ENCODE measurements at places on chromosomes 11 and 22.

DNA sequence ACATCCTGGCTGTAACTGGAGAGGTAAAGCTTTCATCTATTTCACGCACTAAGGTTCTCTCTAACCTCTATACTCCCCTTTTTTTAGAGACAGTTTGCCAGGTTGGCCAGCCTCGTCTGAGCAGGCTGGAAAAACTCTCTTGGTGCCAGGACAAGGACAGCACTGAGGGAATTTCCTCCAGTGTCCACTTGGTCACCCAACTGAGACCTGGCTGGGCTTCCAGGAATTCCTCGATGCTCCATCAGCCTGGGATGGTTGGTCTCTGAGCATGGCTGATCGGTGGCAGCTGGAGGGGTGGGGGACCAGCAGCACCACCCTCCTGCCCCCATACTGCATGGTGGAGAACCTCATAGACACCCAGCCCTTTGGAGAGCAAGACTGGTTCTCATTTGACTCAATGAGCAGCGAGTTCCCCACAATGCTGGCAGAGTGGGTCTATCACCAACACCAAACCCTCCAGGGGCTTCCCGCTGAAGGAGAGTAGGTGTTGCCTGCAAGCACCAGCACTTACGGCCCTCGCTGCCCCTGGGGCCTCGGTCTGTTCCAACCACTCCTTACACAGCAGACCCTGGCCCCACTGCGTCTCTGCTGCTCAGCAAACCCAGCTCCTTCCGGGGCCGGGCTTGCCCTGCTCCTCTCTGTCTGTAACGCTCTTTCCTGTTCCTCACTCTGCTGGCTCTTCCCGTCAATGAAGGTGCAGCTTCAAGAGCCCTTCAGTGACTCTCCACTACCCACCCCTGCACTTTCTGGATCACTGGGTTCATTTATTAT, 122.2 kb downstream of the ST3GAL4 start:
- DNase-seq, result no peak

DNA sequence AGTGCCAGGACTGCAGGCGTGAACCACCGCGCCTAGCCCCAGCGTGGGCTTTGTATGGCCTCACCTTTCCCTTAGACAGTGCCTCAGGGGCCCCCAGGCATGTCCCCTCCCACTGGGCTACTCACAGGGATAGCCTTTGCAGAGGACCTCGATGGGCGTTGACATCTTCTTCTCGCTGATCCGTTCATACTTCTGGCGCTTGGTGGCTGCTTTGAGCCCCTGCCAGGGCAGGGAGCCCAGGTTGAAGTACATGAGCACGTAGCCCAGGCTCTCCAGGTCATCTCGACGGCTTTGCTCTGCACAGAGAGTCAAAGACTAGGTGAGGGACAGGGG, 17.5 kb downstream of the CSNK1E start:
- no peak for DNase-seq

DNA sequence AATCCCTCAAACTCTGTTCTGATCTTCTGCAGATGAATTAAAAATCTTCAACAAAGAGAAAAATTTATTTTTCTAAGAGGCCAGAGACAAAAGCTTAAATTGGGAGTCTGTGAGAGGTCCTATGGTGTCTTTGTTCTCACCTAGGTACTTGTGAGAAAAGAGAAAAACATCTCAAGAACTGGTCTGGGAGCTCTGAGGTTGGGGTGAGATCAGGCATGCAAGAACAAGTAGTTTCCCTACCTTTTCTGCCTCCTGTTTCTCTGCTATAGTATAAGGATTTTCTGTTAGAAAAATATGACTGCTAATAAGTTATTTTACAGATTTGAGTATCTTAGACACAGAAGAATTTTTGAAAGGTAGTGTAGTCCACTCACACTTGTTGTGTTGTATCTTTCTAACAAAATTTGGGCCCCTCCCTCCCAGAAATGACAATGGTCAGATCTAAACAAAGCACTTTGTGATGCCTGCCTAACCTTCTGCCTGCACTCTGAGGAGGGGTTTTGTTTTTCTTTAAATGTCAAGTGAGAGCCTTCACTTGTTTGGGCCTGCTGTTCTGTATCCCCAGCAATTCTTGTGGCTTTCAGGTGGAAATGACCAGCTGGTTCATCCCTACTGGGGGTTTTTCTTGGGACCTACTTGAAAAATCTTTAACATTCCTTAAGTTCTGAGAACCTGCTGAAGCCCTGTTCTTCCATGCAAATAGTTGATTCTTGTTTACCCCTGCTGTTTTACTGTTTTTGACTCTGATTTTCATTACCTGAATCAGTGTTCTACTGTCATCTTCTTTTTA, 13.6 kb upstream of the OR51S1 start:
- DNase-seq, result no peak

DNA sequence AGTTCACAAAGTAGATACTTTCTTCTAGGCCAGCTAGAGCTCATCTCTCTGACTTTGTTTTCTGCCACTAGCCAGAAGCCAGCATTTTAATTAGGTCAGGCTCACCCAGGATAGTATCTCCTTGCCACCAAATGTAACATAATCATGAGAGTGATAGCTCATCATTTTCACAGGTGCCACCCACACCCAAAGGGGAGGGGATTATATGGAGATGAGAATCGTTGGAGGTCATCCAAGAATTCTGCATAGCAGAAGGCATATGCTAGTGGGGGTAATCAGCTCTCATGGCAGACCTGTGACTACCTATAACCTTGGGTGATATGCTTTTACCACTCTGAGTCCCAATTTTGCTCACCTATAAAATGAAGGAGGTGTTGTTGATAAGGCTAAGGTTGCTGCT, 523.0 kb downstream of the METTL15 start:
- no peak for DNase-seq

GRCh38 chr11:8749202-8749601, 66.6 kb downstream of the RPL27A start:
- no peak for DNase-seq

- DNase-seq, result peak; percentile 49
These were observed 22.1 kb upstream of the RRAS2 start for GRCh38 chr11:14380947-14381561.

- DNase-seq, result peak; percentile 88
These were observed 68.6 kb upstream of the ATXN10 start for GRCh38 chr22:45602824-45603595.

GRCh38 chr22:27115816-27116256, 458.4 kb downstream of the MIAT start:
- DNase-seq, result peak; percentile 94

DNA sequence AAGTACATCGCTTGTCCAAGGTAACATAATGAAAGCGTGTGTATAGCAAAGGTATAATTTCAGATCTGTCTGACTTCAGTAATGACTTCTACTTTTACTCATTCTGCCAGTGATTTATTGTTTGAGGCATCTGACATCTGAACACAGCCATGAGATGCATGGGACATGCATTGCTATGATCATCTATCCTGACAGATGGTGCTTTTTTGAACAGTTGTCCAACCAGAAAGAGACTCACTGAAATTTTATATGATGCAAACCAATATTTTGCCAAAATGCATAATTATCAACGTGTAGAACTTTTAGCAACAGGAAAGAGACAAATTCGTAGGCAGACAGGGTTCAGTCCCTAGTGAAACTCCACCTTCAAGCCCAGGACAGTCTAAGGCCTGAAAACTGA, 19.6 kb downstream of the OR5M3 start:
- no peak for DNase-seq

Measured in fibroblast of skin of right biceps (primary cell).